ENCODE measurements at places on chromosomes 1 and 21. TPM values are rescaled to one million over a fixed set of nuclear protein-coding genes. Genes with fewer than 3 reads are reported as not detected.

Gene HRNR
- polyA plus RNA-seq, result not detected

Gene LRRC8B
- polyA plus RNA-seq, result 6.0 TPM

Gene ABCA4
- 0.21 TPM for polyA plus RNA-seq

Gene CCDC185
- polyA plus RNA-seq, result not detected

Gene AGT
- 2.0 TPM for polyA plus RNA-seq

GRCh38 chr1:87017998-87018672 lies 103.7 kb downstream of the HS2ST1 start:
- H3K4me1 ChIP-seq, result no peaks in the 10 kb centered on the region
- H3K27ac ChIP-seq, result no peak overlapping the region
- DNase-seq, result peak; percentile 85
- no peaks in the 10 kb centered on the region for H3K27me3 ChIP-seq
- H3K36me3 ChIP-seq, result no peaks in the 10 kb centered on the region
- no peak overlapping the region for H3K4me3 ChIP-seq

DNA sequence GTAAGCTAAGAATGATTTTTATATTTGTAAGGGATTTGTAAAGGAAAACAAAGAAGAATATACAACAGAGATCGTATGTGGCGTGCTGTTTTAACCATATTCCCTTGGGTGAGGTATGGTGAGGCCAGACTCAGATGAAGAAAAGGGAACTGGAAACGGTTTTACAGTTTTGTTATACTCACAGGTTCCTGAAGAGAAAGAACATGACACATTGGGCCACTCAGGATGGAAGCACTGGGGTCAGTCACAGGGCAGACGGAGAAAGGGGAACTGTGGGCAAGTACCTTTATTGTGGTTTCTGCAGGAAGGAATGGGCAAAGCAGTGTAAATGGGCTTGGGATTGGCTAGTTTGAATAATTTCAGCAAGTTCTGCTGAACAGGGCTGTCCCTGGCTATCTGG lies 177.4 kb downstream of the LBR start:
- peak; percentile 1 for DNase-seq
- H3K27me3 ChIP-seq, result no peaks in the 10 kb centered on the region
- no peaks in the 10 kb centered on the region for H3K4me1 ChIP-seq
- H3K27ac ChIP-seq, result no peak overlapping the region

GRCh38 chr1:22906968-22907367 lies 65.7 kb downstream of the LACTBL1 start:
- no peak for DNase-seq
- no peaks in the 10 kb centered on the region for H3K4me1 ChIP-seq
- H3K27me3 ChIP-seq, result no peaks in the 10 kb centered on the region
- H3K36me3 ChIP-seq, result peaks cover 11% of the 10 kb centered on the region

DNA sequence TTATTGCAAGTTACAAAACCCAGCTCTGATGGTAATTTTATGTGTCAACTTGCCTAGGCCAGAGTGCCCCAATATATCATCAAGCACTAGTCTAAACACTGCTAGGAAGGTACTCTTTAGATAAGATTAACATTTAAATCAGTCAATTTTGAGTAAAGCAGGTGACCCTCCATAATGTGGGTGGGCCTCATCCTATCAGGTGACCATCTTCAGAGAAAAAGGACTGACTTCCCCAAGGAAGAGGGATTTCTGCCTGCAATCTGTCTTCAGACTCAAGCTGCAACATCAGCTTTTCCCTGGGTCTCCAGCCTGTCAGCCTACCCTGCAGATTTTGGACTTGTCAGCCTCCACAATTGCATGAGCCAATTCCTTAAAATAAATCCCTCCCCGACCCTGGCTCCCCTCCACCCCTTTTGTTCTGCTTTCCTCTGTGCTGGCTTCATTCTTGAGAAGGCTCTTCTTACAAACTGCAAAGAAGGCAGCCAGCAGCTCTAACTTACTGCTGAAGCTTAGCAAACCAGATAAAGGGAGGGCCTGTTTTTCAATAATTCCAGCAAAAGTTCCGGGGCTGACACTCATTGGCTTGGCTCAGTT lies 56.4 kb upstream of the RUNX3 start:
- no peaks in the 10 kb centered on the region for H3K27me3 ChIP-seq
- DNase-seq, result peak; percentile 71
- no peaks in the 10 kb centered on the region for H3K36me3 ChIP-seq
- no peak overlapping the region for H3K4me3 ChIP-seq
- H3K4me1 ChIP-seq, result no peaks in the 10 kb centered on the region

GRCh38 chr1:192669174-192669573 lies 33.2 kb downstream of the RGS13 start:
- H3K27me3 ChIP-seq, result no peaks in the 10 kb centered on the region
- no peak overlapping the region for H3K4me3 ChIP-seq
- no peaks in the 10 kb centered on the region for H3K36me3 ChIP-seq
- no peak overlapping the region for H3K27ac ChIP-seq
- no peak for DNase-seq
- no peaks in the 10 kb centered on the region for H3K4me1 ChIP-seq

DNA sequence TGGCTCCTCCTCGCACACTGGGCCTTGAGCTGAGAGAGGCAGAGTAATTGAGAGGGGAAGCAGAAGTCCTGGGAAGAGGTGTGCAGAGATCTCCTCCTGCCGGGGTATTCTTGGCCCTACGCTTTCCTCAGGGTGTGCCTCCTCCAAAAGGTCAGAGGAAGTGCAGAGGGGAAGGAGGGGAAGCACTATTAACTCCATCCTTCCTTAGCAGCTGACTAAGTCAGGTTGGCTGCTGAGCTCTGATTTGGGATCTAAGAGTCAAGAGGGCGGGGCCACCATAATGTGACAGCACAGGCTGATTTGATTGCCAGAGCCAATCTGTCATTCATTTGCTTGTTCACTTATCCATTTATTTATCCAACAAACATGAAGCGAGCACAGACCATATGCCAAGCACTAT lies 12.3 kb downstream of the ATP2B4 start:
- no peak for DNase-seq
- no peak overlapping the region for H3K4me3 ChIP-seq
- H3K27me3 ChIP-seq, result no peaks in the 10 kb centered on the region
- H3K27ac ChIP-seq, result peak overlapping the region; percentile 15

All from lung (tissue), 17 donors.